ENCODE measurements at places on chromosomes 3 and 15. TPM values are rescaled to one million over a fixed set of nuclear protein-coding genes. Genes with fewer than 3 reads are reported as not detected.

BNC1 gene
- 26.2 TPM for total RNA-seq

FBXL22 gene
- 11.6 TPM for total RNA-seq

GRCh38 chr3:154180836-154181691 is 59.9 kb downstream of the ARHGEF26 start:
- H3K4me1 ChIP-seq, result no peaks in the 10 kb centered on the region
- H3K27me3 ChIP-seq, result no peaks in the 10 kb centered on the region
- H3K27ac ChIP-seq, result no peak overlapping the region
- no peak overlapping the region for H3K4me3 ChIP-seq

DNA sequence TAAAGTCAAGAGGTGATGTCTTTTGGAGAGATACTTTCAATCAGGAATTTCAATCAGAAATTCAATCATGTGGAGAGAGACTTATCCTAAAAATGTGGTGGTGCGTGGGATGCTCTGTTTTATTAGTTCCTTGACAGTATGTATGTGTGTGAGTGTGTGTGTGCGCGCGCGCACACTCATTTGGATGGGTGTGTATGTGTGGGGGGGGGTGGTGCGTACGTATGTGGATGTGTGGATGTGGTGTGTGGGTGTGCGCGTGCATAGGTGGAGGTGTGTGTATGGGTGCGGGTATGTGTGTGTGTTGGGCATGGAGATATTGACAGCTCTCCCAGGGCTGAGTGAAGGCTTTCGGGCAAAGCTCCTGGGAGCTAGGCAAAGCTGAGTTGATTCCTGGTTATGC is 2.4 kb downstream of the ADIPOQ start:
- DNase-seq, result no peak
- no peaks in the 10 kb centered on the region for H3K36me3 ChIP-seq
- H3K27ac ChIP-seq, result no peak overlapping the region
- no peaks in the 10 kb centered on the region for H3K4me1 ChIP-seq

PRTG gene
- total RNA-seq, result 29.7 TPM

PLSCR4 gene
- total RNA-seq, result 89.1 TPM

KLHL40 gene
- total RNA-seq, result 3.1 TPM

- DNase-seq, result no peak
- no peaks in the 10 kb centered on the region for H3K4me1 ChIP-seq
- no peak overlapping the region for H3K27ac ChIP-seq
- H3K4me3 ChIP-seq, result no peak overlapping the region
Measured at GRCh38 chr3:171784387-171784786, 25.9 kb downstream of the PLD1 start.

DNA sequence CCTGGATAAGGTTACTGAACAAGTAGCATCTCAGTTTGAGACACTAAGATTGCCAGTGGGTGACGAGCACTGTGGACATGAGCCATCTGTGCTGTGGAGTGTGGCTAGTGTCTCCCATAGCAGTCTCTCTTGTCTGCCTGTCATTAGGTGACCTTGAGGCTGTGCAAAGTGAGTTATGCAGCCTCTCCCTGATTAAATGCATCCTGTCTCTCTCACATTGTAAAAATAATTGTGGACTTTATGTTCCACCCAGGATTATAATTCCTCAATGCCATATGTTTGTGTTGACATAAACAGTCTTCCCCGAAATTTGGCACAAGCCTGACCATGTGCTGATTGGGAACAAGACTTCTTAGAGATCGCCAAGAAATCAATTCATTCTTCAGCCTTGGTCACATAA is 168.9 kb downstream of the MYRIP start:
- no peaks in the 10 kb centered on the region for H3K36me3 ChIP-seq
- no peak overlapping the region for H3K4me3 ChIP-seq
- no peaks in the 10 kb centered on the region for H3K27me3 ChIP-seq
- no peaks in the 10 kb centered on the region for H3K4me1 ChIP-seq

DNA sequence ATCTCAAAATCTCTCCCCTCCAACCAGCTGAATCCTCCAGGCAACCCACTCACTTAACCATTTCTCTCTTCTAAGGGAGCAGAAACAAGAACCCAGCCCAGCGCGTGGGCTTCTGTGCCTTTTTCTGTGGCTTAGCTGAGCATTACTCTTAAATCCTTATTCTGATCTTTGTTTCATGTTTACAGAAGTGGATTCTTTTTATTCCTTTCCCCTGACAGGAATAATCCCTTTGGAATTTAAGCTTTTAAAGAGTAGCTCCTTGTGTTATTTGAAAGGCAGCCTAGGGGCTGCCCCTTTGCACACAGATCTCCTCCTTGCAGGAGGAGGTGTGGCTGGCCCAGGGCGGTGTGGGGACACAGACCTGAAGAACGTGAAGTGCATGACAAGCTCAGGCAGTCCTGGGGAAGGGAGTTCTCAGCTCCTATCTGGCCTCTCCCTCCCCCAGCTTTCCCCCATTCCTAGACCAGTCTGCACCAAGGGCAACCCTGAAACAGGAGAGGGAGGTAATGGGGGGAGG is 77.1 kb upstream of the UBE2E1 start:
- H3K4me1 ChIP-seq, result peaks cover 15% of the 10 kb centered on the region
- DNase-seq, result peak; percentile 36
- H3K36me3 ChIP-seq, result no peaks in the 10 kb centered on the region

CEMIP gene
- total RNA-seq, result 8.3 TPM
